ENCODE measurements at places on chromosomes 7 and 10. TPM values are rescaled to one million over a fixed set of nuclear protein-coding genes. Genes with fewer than 3 reads are reported as not detected.

DNA sequence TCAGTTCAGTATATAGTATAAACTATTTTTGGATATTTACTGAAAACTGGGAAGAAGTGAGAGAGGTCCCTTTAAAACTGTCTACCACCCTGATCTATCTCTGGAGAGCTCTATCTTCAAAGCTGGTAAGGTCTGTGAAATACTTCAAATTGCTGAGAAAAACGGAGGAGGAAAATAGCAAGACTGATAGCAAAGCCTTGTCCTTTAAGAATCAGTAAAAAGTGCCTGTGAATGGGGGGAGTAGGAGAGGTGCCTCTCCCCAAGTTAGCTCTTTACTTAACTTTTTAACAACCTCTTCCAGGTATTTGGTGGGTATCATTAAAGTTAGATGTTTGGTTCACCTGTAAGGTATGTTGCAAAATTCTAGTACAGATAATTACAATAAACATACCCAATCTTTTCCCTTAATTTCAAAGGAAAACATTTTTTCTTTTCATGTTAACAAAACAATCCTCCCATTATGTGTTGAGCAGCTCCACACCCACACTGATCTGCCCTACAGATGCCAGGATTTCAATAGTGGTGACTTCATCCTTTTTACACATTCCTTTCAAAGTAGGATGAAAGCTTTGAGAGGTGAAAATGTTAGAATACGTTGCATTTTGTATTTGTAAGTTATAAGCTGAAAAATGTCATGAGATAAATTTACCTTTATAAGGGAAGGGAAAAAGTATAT, 149.2 kb downstream of the CRPPA start:
- peak; percentile 69 for DNase-seq

GRCh38 chr7:133854739-133855138, 272.4 kb upstream of the LRGUK start:
- peak; percentile 75 for DNase-seq

GRCh38 chr7:120091807-120092206, 181.2 kb upstream of the KCND2 start:
- DNase-seq: no peak

GRCh38 chr10:119670717-119671116, 19.5 kb downstream of the BAG3 start:
- DNase-seq: no peak

DNA sequence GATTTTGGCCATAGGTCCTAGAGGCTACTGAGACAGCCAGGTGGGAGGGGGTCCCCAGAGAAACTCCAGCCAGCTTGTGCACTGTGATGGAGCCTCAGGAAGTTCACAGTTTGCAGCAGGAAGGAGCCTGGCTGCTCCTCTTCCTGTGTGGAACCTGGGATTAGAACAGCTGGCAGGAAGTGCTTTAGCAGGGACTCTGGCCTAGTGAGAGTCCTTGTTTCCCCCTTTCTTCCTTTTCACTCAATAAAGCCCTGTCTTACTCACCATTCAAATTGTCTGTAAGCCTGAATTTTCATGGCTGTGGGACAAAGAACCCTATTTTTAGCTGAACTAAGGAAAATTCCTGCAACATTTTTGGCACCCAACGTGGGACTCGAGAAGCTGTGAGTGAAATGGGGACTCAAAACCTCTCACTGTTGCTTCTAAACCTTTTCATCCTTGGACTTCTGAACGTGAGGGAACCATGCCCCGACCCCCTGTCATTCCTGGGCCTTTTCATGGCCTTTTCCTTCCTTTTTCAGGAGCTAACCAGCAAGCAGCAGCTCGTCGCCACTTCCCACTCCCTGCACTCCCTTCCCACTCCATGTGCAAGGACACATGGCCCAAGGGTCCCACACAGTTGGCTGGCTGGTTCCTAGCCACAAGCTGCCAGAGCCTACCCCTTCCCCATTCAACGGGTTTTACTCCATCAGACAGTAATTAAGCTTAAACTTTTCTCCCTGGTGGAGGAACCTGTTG, 32.8 kb upstream of the SORCS3 start:
- DNase-seq: no peak

DNA sequence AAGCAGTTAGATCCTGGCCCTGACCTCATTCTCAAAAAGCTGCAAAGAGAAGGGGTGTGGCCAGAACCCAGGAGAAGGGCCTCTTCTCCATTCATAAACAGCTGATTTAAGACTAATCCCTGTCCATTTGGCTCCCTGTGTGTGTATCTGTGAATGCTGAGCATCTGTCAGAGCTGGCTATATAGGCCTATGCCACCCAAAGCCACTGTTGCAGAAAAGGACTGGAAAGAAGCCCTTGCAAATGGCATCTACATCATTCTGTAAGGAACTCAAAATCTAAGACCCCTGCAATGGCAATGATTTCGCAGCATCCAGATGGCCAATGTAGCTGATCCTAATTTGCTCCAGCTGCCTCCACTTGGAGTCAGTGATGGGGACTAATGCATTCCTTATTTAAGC, 384.5 kb downstream of the KCNMA1 start:
- no peak for DNase-seq

DNA sequence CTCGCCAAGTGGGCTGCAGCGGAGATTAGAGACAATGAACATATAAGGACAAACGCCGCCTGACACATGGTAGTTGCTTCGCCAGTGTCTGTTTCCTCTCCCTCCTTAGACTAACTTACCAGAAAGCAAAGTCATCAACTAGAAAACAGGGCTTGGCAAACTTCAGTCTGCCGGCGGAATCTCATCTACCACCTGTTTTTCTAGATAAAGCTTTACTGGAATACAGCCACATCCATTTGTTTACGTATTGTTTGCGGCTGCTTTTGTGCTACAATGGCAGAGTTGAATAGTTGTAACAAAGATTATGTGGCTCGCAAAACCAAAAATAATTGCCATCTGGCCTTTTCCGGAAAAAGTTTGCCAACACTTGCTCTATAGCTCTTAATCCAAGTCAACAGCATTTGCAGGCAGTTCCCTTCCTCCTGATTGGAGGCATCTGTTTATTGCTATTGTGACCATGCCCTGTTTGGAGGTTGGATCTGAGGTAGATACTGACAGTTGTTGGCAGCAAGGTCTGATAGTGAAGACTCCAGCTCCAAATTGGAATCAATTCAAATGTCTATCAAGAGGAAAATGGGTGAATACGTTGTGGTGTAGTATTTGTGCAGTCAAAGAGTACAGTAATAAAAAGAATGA, 260.6 kb downstream of the POU6F2 start:
- DNase-seq: no peak

GRCh38 chr10:121680879-121681655, 82.8 kb upstream of the FGFR2 start:
- DNase-seq: no peak

DNA sequence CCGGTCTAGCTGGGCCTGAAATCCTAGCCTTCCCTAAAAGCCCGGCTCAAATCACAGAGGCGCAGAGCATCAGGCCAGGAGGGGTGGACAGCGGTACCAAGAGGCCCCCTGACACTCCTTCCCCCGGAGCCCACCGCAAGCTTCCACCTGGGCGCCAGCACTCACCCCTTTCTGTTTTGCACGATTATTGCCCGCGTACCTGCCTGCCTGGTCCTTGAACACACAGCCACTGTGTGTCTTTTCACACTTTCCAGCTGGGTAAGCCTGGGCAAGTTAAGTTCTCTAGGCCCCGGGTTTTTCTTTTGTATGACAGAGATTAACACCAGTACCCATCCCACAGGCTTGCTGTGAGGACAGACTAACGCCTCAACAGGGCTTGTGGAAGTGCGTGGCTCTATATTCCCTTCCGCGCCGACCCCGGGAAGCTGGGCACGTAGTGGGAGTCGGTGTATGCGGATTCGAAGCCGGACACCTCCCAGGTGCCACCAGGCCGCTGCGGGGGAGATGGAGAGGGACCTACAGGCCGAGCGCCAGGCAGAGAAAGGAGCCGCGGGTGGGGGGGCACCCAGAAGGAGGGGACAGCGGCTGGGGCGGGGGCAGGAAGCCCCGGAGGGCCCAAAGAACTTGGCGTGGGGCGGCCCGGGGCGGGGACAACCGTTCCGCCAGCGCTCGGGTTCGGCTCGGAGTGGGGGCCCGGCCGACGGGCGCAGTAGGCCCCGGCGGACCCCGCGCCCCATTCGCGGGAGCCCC, 792 bp downstream of the ZNF746 start:
- peak; percentile 42 for DNase-seq

DNA sequence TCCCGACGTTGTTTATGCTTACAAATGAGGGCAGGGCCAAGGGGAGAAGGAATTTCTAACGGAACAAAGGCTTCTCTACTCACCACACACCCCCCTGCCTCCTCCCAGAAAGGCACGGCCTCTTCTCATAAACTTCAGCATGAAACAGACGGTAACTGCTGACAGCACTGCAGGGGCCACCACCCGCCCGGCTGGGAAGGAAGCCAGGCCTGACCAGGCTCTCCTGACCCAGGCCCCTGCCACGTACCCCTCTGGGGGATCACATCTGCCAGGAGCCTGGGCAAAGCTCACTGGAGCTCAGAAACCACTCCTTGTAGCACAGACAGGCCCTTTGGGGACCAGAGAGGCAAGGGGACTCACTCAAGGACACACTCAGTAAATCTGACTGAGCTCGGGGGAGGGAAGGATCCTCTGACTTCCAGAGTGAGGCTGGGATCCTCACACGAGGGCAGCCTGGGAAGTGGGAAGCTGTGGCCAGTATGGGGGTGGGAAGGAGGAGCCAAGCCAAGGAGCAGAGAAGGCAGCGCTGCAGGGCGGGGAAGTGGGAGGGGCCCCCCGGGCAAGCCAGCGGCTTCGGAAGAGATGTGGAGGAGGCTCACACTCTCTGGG, 46.1 kb downstream of the ZCCHC24 start:
- peak; percentile 98 for DNase-seq

DNA sequence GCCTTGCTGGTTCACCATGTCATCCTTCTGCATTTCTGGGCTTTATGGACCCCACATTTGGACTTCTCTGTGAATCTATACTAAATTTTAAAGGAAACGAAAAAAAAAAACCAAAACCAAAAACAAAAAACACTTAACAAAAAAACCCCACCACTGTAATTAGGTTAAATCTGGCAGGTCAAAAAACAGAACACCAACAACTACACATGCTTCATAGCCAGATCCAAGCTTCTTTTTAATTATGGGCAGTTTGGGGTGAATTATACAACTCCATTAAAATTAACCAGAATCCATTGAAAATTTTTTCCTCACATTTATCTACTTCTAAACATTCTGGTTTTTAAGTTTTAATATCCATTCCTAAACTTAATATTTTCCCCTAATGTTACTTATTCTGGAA, 58.4 kb downstream of the CDK6 start:
- no peak for DNase-seq

GRCh38 chr10:8133146-8133545, 78.7 kb downstream of the GATA3 start:
- DNase-seq: peak; percentile 56

GRCh38 chr7:5578495-5578894, 154.9 kb upstream of the TNRC18 start:
- DNase-seq: no peak

GRCh38 chr10:86229376-86229775, 137.2 kb downstream of the GRID1 start:
- no peak for DNase-seq

DNA sequence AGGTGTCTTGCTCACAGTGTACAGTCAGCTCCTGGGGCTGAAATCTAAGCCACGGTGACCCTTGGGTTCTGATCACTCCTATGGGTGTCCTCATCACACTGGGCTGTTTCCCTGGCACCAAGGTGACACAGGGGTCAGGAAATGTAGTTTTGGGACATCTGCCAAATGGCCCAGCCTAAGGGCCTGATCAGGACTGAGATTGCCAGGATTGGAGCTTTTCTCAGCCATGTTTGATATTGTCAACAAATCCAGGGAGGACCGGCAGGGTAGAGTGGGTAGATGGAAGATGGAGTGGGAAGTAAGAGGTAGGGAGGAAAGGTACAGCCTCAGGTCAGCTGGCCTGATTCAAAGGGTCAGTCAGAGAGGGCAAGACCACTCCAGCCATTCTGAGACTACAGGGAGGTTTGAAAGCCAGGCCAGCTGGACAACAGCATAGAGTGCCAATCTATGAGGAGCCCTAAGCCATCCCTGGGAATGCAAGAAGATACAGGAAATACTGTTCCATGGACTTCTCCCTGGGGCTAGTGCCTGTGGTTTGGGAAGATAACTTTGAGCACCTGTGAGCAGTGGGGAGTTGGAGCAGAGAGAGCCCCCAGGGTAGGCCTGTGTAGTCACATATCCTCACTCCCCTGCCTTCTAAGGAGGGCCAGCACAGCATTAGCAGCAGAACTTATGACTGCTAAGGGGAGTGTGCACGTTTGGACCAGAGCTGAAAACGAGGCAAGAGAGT, 377.3 kb upstream of the ZMIZ1 start:
- no peak for DNase-seq

DNA sequence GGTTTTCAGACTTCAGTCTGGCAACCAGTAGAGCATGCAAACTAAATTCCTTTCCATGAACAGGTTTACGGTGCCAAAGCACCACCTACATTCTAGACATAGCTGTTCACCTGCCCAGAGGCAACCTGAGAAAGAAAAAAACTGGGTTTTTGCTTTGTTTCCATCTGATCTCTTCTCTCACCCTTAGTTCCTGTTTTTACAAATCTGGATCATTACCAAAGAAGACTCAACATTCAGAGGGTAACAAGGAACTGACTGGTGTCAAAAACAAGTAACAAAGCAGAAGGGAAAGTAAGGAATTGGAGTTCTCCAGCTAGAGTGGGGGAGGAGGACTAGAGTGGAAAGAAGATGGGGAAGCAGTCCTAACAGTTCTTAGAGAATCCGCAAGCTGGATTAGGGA, 36.4 kb downstream of the CPVL start:
- no peak for DNase-seq

DNA sequence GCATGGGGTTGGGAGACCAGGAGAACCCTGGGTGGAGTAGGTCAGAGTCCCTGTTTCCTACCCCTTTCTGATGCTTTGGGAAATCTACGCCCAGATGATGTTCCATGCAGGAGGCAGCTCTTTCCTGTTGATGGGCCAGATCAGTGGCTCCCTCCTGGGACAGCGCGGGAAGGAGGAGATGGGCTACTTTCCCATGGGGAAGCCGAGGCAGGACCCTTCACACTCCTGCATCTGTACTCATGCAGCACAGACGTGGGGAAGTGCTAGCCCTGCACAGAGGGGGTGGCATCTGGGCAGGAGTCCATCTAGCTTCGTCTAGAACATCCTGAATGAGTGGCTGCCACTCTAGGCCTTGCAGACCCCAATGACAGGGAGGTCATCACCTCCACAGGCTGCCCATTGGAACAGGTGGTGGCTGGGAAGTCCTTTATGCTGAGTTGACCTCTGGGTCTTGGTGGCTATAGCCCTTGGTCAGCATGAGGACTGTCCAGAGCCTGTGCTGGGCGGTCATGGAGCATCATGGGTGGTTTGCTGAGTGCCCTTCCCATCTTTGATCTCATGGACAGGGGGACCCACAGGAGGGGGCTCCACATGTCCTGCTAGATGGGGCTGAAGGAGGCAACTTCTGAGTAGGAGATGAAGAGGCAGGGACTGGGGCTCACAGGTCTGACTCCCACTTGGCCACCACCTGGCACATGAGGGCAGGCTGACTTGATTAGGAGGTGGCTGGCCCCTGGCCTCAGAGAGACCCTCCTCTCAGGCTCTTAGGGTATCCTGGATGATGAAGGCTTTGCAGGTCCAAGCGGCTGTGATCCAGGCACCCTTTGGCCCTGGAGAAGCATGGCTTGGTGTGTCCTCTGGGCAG, 24.6 kb downstream of the RAMP3 start:
- no peak for DNase-seq

LIPJ gene
- 0.26 TPM for total RNA-seq

NKX2-3 gene
- total RNA-seq: not detected

FAM107B gene
- total RNA-seq: 18.0 TPM

FOXP2 gene
- 8.4 TPM for total RNA-seq

TAS2R5 gene
- 1.0 TPM for total RNA-seq

NFE2L3 gene
- 5.4 TPM for total RNA-seq

CPA4 gene
- 20.0 TPM for total RNA-seq

SVOPL gene
- total RNA-seq: not detected

ARHGEF35 gene
- total RNA-seq: 0.51 TPM

Measured in fibroblast of lung (primary cell).